Caco-2 (cell line): ENCODE measurements at places on chromosomes 4 and X.

- peak; percentile 26 for DNase-seq
Observed at GRCh38 chrX:29478336-29479069, 736.9 kb upstream of the MAGEB2 start.

DNA sequence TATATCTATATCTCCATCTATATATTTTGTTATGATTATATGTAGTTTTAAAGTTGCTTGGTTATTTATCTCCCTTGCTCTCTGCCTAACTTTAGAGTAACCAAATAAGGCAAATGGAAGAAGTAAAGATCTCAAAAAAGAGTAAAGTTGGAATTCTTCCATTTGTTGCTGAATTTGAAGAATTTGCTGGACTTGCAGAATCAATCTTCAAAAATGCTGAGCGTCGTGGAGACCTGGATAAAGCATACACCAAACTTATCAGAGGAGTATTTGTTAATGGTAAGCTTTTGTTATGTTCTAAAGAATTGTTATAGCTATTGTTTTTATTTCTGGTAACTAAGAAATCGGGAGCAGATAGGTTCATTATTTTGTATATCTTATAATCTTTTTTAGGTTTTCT is 43.2 kb downstream of the EXOC1 start:
- no peak for DNase-seq

- no peak for DNase-seq
Observed at GRCh38 chr4:78409612-78410202, 141.9 kb upstream of the ANXA3 start.

DNA sequence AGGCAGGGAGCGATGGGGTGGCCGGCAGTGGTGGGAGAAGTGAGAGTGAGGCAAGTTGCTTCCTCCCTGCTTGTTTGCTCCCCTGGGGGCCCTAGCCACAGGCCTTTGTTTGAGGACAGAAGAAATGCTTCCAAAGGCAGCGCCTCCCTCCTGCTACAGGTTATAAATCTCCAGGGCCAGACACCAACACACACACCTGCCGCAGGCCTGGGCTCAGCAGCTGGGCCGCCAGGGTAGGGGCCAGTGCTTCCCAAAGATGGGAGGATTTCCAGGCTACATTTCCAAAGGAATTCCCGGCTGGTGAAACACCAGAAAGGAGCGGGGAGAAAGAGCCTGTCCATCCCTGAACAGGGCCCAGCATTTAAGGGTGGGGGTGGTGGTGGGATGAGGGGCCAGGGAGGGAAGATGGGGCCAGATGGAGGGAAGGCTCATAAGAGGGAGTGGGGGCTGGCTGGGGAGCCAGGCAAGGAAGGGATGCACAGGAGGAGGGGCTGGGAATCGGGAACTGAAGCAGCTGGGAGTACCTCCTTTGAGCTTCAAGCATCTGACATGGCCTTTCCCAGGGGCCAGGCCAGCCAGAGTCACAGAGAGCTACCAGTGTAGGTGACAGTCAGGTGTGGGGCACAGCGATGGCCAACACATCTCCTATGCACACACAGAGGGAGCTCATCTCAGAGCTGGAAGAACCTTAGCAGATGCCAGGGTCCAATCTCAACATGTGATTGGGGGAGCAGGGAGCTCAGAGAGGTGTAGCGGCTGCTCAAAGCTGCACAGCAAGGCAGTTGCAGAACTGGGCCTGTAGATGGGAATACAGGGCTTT is 143.9 kb downstream of the PJA1 start:
- DNase-seq = no peak

DNA sequence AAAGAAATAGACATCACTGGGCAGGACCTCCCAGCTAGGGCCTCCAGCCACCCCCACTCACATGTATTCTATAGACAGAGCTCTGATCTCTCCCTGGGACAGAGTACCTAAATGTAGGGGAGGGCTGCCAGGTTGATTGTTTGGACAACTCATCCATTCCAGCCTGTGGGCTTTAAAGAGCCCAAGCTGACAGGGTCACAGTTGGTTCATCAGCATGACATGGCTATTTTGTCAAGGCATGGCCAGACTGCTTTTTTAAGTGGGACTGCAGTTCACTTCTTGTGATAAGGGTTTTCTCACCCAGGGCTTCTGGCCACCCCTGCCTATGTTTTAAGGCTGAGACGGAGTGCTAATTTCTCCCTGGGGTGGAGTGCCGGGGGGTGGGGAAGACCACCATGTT is 63.3 kb downstream of the KLHL4 start:
- no peak for DNase-seq

- no peak for DNase-seq
Observed at GRCh38 chr4:74501579-74501978, 56.6 kb downstream of the AREG start.

GRCh38 chr4:166903408-166903807 is 330.9 kb downstream of the SPOCK3 start:
- no peak for DNase-seq

DNA sequence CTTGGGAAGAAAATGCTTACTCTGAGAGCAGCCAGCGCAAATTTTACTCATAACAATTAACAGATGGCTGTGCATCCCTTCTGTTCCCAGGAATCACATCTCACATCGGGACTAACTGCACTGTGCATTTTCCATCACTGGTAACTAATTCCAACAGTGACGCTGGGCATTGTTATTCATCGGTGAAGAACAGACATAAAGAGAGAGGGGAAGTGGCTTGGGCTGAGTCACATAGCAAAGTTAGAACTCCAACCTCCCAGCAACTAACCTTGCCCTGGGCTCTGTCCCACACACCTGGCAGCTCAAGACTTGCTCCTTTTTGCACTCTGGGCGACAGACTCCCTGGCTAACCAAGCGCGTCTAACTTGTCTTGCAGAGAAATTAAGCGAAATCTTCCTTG is 6.4 kb upstream of the LONRF3 start:
- DNase-seq = no peak

- no peak for DNase-seq
Observed at GRCh38 chrX:29143356-29143755, 556.1 kb downstream of the IL1RAPL1 start.

DNA sequence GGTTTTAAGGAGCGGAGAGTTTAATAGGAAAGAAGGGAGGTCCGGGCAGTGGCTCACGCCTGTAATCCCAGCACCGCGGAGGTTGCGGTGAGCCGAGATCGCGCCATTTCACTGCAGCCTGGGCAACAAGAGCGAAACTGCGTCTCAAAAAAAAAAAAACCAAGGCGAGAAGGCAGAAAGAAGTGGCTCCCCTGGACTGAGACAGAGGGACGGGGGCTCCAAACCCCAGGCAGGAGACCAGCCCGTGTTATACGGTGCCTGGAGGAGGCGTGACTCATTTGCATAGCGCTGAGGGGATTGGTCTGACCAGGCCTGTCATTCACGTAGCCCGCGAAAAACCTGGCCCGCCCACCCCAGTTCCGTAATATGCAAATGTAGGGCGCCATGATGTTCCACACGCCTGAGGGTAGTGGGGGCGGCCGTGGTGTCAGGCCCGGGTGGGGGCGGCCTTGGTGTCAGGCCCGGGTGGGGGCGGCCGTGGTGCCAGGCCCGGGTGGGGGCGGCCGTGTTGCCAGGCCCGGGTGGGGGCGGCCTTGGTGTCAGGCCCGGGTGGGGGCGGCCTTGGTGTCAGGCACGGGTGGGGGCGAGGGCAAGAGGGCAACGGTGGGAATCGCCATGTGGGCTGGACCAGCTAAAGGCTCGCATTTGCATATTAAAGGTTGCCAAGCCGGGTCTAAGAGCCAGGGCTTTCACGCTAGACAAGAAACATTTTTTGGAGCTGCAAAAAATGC is 2.1 kb downstream of the PLCXD1 start:
- DNase-seq = peak; percentile 95

GRCh38 chr4:126097155-126097799 is 782.5 kb downstream of the FAT4 start:
- DNase-seq = no peak

DNA sequence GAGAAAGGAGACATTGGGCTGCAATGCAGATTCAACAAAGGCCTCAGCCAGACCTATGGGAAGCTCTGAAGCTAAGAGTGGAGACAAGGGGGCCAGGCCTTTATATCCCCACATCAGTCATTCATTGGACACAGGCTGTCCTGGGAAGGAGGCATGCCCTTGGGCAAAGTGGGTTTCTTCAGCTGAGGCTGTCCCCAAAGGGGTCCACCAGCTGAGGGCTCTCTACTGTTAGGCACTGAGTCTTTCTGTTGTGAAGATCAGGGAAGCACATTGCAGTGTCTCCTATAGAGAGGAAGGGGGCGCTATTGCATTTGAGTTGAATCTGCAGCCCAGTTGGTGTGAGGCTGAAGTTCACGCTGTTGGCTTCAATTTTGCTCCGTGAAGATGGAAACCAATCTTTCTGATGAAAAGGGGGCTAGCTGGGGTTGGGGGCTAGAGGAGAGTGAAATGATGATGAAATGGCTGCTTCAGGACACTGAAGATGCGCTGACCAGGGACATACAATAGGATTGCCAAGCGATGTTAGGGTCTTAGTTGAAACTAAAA is 48.0 kb downstream of the SLC25A5 start:
- DNase-seq = no peak

- DNase-seq = no peak
Observed at GRCh38 chrX:70132877-70133302, 357 bp upstream of the IGBP1 start.

- no peak for DNase-seq
Observed at GRCh38 chr4:77538574-77539157, 67.0 kb upstream of the CXCL13 start.

GRCh38 chrX:150693725-150694574 is 754 bp downstream of the MTMR1 start:
- DNase-seq = peak; percentile 72

DNA sequence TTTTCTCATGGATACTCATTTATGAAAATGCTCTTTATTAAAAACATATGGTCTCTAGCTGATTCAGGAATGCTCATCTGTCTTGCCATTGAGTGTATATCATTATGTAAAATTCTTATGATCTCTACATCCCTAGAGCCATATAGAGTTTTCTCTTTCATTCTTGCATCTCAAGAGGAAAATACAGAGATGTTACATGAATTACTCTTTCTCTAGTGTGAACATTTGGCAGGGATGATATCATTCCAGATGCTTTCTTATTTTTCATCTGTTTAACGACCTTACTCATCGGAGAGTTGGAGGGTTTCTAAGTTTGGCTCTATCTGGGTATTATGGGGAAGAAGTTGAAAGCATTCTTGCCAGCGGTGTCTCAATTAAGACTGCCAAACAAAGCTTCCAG is 202.9 kb upstream of the SLC7A11 start:
- no peak for DNase-seq

- DNase-seq = no peak
Observed at GRCh38 chr4:67765928-67766327, 11.7 kb upstream of the GNRHR start.

- DNase-seq = no peak
Observed at GRCh38 chr4:125693228-125693627, 378.5 kb downstream of the FAT4 start.

GRCh38 chr4:41155194-41155830 is 59.0 kb downstream of the APBB2 start:
- DNase-seq = no peak

DNA sequence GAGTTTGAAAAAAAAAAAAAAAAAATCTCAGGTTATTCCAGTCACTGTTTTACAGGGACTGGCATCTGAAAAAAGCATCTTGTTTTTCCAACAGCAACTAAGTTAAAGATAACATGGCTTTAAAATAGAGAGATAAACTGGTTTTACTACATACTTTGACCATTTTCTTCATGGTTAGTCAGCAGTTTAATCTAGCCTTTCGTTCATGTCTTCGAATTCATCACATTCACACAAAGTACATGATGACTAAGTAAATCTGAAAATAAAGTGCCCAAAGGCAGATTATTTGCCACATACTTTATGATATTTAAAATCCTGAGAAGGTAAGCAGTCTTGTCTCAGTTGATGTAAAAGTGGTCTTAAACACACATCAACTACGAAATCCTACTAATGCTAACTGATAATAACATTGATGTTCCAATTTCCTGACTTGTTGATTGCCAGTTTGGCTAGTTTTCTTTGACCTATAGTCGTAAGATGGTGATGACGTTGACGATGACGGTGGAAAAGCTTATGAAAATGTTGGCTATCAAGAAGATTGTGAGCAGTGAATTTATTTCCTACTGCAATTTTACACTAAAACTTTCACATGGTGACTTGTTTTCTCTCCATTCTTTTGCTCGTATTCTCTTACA is 540.5 kb upstream of the BOD1L1 start:
- no peak for DNase-seq
